Activated CD4-positive, alpha-beta memory T cell treated with anti-CD3 and anti-CD28 coated beads, Interleukin-2, amount 10 ng/mL, durations not matched to agents 7 days and 5 days (primary cell): ENCODE measurements at places on chromosomes 1 and 21. TPM values are rescaled to one million over a fixed set of nuclear protein-coding genes. Genes with fewer than 3 reads are reported as not detected.
A peak's percentile ranks its signal among the peaks of the same experiment; 100 is the strongest.

Gene MX2
- total RNA-seq, result 167 TPM

DNA sequence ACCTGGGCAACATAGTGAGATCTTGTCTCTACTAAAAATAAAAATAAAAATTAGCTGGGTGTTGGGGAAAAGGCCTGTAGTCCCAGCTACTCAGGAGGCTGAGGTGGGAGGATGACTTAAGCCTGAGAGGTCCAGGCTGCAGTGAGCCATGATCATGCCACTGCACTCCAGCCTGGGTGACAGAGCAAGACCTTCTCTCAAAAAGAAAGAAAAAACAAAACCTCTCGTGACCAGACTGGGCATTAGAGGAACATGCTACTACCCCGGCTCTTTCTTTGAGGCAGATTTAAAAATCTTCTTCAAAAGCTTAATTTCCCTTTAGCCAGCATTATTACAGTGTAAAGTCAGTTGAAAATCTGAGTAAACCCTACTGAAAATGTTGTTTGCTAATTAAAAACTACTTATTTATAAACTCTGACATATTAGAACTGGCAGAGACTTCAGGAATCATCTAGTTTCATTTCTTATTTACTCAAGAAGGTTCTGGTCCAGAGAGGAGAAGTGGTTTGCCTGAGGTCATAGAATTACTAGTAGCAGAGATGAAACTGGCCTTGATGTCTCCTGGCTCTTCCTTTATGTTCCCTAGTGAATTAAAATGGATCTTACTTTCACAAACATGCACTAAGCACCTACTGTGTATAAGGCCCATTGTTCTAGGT lies 11.6 kb upstream of the ELAVL4 start:
- no peak for DNase-seq

GRCh38 chr1:87204441-87204840 lies 124.2 kb upstream of the LMO4 start:
- DNase-seq, result no peak

- DNase-seq, result peak; percentile 14
Measured at GRCh38 chr21:41973861-41974751, 20.3 kb upstream of the C2CD2 start.

GRCh38 chr1:204443871-204444581 lies 32.4 kb upstream of the PPP1R15B start:
- DNase-seq, result peak; percentile 26

DNA sequence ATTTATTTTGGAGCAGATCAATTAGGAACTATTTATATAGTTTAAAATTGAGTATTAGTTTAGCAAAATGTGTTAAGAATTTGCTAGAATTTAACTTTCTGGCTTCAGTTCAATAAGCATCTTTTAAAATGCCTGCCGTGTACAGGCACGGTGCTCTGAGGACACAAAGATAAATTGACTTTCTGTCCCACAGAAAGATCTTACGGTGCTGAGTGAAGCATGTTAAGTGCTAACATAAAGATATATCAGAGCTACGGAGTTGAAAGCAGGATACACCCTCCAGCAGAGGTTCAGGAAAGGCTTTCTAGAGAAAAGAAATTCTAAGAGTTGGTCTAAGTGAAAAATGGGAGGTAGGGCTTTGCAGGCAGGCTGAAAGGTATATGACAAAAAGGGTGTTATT lies 305.4 kb downstream of the GRIK1 start:
- DNase-seq, result no peak

Gene FCRL6
- not detected for total RNA-seq

DNA sequence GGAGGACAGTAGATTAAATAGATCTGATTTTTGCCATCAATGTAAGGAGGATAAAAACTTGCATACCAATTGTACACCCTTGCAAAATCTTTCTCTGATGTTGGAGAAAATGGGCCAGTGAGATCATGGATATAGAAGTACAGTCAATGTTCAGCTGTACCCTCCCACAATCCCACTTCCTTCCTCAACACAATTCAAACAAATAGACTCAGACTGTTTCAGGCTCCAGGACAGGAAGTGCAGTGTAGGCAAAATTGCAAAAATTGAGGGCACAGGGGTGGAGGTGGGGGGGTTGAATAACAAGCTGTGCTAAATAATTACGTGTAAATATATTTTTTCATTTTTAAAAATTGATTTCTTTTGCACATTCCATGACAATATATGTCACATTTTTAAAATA lies 3.9 kb upstream of the IFI44 start:
- peak; percentile 33 for DNase-seq
